ENCODE measurements at places on chromosomes 6 and 20.
A peak's percentile ranks its signal among the peaks of the same experiment; 100 is the strongest.

DNA sequence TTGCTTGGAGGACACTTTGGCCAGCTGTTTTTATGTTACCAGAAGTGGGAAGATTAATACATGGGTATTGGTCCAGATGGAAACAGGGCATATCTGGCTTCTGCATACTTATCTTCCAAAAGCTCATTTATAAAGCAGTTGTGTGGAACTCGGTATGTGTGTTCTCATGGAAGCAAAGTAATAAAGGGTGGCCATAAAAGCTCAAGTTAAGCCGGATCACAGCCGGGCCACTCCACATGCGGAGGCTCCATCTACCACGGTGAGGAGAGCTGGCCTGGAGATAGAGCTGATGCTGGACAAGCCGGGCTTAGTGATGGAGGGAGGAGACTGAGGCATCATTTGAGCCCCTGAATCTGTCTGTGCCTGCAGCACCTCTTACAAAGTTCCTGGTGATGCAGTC, 38.6 kb upstream of the KIF16B start:
- no peak for DNase-seq

DNA sequence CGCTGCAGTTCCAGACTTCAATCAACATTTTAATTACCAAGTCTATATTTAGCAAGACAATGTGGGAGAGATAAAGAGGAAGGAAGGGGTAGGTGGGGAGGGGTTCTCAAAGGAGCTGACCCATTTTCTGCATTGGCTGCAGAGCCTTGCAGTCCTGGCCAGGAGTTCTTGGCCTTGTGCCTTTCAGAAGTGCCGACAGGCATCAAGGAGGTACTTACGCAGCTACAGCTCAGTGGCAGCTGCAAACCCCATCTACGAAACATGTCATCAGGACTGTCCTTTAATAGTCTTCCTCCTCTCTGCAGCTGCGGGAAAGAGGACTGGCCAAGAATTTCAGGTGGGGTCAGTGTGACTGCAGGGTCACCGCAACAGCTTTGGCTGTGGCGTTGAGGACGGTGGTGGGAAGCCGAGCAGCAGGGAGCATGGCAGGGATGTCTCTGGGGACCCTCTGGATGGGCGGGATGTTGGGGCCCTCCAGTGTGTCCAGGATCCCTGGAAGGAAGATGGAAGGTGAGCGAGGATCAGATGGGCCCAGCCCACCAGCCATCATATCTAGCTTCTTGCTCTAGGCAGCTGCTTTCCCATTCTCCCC, 1.8 kb upstream of the LRRC73 start:
- no peak for DNase-seq

DNA sequence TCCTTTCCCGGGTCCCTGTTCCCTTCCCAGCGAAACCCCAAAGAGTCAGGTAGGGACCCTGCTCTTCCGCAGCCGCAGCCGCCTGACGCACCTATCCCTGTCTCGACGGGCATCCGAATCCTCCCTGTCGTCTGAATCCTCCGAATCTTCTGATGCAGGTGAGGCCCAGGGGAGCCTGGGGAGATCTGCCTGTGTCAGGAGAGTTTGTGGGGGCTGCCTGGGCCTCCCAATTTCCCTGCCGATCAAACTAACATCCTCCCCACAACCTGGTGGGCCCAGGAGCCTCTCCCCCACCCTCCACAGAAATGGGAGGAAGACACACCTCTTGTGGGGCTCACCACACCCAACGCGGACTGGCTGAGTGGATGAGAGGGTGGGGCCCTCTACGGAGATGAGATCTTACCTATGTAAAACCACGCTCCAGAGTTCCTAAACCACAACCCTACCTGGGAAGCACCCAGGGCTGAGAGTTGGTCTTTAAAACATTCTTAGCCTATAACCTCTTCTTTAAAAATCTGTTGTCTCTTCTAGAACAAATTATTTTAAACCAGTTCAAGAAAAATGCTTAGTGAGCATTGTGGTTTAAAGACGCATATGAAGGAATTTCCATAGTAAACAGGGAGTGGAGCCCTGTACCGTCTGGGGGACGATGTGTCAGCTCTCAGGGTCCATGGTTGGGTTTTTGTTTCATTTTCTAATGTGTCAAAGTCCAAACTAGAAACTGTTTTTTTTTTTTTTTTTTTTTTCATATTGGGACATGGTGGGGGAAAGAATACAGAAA, 1.7 kb downstream of the CDC25B start:
- no peak for DNase-seq

GRCh38 chr20:37749620-37750403, 56.0 kb downstream of the CTNNBL1 start:
- DNase-seq, result no peak

DNA sequence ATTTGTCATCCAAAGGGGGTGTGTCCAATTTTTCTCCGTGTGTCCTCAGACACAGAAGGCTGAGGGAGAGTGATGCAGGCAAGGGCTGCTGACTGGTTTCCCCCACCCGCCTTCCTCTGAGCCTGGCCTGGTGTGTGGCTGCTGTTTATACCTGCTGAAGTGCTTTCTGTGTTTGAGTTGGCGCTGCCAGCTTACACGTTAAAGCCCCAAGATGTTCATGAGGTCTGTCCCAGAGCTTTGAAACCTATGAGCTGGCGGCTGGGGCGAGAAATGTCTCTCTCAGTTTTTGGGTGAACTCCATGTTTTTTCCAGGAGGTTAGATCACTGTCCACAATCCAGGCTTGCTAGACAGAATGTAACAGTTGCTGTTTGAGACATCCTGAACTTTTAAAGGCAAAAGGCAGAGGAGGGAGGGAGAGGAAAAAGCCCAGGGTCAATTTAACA, 69.0 kb upstream of the CCN2 start:
- DNase-seq, result no peak

DNA sequence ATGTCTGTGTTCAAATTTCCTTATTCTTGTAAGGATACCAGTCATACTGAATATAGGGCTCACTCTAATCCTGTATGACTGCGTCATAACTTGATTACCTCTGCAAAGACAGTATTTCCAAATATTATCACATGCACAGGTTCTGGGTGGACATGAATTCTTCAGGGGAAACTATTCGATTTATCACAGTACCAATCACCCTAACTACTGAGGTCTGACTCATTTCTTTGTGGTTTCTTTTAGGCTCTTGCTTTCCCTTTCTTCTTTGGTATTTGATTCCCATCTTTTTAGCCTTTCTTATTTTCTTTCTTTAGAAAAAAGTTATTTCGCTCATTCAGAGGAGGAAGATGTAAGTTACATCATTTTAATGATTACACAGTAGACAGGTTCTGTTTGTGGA, 40.3 kb upstream of the TBX18 start:
- DNase-seq, result no peak

DNA sequence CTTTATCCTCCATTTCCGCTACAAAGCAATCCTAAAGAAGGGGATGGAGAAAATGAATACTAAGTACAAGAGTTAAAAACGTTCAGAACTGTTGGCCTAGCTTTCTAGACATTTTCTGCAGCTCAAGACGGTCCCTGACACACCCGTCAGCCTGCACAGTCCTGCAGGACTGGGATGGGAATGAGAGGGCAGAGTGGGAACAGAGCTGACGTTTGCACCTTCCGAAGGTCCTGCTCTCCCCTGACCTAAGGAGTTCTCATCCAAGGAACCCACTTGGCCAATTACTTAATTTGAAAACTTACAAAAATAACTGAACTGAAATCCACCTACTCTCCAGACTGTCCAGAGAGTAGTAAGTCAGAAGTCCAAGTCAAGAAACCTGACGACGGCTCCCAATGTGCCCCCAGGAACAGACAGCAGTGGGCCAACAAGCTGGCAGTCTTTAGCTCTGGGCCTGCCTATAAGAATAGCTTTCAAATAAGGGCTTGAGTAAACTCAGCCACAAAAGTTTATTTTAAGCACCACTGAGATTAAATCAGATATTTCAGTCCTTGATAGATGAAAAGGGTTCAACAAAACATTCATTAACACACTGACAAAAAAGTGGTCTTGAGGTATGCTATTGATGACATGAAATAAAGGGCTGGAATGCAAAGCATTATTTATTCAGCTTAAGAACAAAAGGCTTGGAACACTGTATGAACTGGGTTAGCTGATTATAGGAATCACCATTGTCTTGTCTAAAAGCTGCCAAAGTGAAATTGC, 76.8 kb downstream of the CNKSR3 start:
- DNase-seq, result no peak

- DNase-seq, result no peak
Measured at GRCh38 chr6:162294029-162294428, 433.5 kb downstream of the PRKN start.

- DNase-seq, result no peak
Measured at GRCh38 chr6:127298475-127298874, 31.8 kb downstream of the RNF146 start.

DNA sequence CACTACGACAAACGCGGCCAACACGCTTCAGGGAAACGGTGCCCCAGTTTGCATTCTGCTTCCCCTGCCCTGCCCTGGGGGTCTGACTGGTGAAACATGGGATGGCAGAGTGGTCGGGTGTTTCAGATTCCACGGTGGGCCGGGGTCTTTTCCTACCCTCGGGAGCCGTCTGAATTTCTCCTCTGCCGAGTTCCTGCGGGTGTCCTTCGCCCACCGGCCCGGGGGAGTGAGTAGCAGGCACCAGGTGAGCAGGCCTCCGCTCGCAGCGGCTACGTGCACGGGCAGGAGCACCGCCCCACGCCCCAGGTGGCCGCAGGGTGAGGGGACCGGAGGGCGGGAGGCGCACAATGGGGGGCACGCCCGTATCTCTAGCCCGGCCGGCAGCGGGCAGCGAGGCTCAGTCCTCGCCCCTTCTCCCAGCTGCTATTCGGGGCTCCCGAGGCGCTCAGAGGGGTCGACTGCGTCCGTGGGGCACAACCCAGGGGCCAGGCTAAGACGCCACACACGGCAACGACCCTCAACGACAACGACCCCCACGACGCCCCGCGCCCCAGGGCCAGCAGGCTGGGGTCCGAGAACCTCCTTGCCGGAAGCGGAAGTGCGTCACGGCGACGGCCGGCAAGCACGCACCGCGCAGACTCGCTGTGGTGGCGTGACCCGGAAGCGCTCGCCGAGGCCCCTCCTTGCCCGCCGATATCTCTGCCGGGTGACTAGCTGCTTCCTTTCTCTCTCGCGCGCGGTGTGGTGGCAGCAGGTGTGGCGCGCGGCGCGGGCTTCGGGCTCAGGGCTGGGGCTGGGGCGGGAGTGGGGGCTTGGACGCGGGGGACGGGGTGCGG, at the start of gene RPS21:
TSS of gene RPS21 (plus strand) at position 721 of the 836 bp plus-strand sequence. CDS start 236 bp downstream, outside the sequence.
- peak; percentile 84 for DNase-seq

DNA sequence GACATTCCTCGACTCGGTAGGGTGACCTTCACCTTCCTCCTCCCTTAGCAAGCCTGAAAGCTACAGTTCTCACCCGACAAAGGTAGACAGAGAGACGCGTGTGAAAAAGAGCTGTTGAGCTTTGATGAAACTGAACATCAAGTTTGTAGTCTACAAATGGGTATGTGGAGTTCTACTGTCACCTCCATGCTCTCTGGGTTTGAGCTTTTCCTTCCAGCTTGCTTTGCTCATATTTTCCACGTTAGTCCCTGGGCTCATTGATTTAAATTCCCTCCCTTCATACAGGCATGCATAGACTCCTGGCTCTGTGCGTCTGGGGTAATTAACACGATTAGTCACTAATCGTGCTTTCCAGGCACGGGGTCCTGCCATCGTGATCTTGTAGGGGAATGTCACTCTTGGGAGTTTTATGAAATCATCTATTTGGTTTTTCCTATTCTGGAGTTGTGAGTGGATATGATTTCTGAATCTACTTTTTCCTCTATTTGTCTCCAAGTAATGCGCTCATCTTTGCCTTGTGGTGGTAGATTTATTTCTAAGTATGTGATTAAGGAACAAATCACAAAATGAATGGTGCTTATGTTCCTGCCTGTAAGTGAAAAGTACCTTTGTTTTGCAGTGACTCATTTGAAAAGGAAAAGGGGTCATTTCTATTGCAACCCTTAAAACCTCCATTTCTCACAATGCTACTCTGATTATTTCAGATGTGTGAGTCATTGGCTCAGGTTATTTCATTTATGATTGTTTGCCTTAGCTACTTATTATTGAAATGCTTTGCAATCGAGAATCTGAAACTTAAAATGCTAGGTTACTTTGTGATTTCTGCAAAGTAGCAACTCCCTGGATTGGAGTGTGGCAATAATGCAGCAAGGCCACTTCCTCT, 154.6 kb downstream of the ZDHHC14 start:
- no peak for DNase-seq

DNA sequence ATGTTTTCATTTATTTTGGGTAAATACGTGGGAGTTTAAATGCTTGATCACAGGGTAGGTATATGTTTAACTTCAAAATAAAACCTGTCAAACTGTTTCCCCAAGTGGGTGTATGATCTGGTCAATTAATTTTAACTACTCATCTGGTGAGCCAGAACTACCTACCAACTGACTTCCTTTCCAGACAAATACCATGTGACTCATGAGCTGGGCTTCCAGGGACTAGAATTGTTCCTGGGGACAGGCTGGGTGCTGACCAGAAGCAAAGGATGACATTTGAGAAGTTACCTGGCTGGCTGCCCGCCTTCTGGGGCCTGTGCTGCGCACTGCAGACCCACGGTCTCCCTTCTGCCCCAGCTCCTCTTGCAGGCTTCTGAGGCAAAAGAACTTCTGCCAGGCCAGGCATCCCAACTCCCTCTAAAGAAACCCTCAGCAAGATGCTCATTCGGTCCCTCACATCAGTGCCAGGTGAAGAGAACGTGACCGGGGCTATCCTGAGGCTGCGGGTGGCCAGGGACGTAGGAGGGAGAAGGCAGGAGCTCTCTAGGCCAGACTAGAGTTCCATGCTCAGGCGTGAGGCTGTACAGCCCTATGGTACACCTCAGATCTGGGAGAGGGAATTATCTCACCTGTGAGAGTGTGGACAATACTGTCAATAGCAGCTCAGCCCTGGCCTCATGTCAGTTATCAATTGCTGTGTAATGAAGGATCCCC, 103.6 kb downstream of the JPH2 start:
- no peak for DNase-seq

GRCh38 chr6:158686791-158687381, 37.0 kb downstream of the SYTL3 start:
- DNase-seq, result no peak

DNA sequence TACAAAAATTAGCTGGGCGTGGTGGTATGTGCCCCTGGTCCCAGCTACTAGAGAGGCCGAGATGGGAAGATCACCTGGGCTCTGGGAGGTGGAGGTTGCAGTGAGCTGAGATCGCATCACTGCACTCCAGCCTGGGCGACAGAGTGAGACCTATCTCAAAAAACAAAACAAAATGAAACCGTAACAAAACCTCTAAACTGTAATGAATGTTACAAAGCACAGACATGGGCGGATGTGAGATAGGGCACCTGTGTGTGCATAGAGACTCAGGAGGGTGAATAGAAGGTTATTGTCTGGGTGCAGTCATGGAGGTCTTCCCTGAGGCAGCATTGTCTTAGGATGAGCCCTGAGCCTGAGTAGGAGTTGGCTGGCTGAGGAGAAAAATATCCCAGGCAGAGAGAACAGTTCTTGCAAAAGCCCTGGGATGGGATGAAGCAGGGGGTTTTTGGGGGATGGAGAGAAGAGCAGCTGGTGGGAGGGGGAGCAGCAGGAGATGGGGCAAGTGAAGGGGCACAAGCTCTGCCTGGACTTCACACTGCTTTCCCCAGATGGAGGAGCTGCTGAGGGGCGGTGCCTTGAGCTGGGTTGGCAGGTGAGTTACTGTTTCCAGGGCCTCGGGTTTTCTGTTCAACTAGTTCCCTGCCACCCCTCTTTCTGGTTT, 5.2 kb downstream of the BCAS4 start:
- no peak for DNase-seq

GRCh38 chr6:15522856-15523529, 139.8 kb downstream of the DTNBP1 start:
- no peak for DNase-seq

Measured in activated naive CD8-positive, alpha-beta T cell treated with anti-CD3 and anti-CD28 coated beads, Interleukin-2, amount 50 U/mL, for 16 hours (primary cell).